A549 treated with DMSO at 1 μM for 4 hours (cell line): ENCODE measurements at places on chromosomes 12 and 14. TPM values are rescaled to one million over a fixed set of nuclear protein-coding genes. Genes with fewer than 3 reads are reported as not detected.

The FGF6 gene
- total RNA-seq, result not detected in 5 replicates

The RAB15 gene
- 17.1 to 20.0 TPM (median 18.4 TPM) in 5 replicates for total RNA-seq

The SDR9C7 gene
- not detected in 5 replicates for total RNA-seq

The PRICKLE1 gene
- total RNA-seq, result 0.81 to 1.2 TPM (median 0.86 TPM) in 5 replicates

The CLEC4E gene
- total RNA-seq, result 0.37 to 0.74 TPM (median 0.41 TPM) in 5 replicates

The RHEBL1 gene
- 3.9 to 6.4 TPM (median 5.7 TPM) in 5 replicates for total RNA-seq

The CCDC175 gene
- total RNA-seq, result not detected in 5 replicates

The OTX2 gene
- total RNA-seq, result not detected in 5 replicates

The PLA2G1B gene
- not detected in 5 replicates for total RNA-seq

The SYT1 gene
- 5.2 to 8.8 TPM (median 6.9 TPM) in 5 replicates for total RNA-seq

The PAPOLA gene
- total RNA-seq, result 84.4 to 107 TPM (median 101 TPM) in 5 replicates

The SCNN1A gene
- total RNA-seq, result 3.9 to 5.3 TPM (median 4.0 TPM) in 5 replicates

The C14orf132 gene
- total RNA-seq, result 4.0 to 6.2 TPM (median 5.2 TPM) in 5 replicates

The ACSS3 gene
- 0.03 to 0.07 TPM in 2 of 5 replicates, not detected in the others for total RNA-seq

The SLC5A8 gene
- total RNA-seq, result not detected in 5 replicates

The GPR162 gene
- total RNA-seq, result 0.39 to 0.93 TPM (median 0.47 TPM) in 5 replicates

The CLEC6A gene
- not detected in 5 replicates for total RNA-seq

The P3H3 gene
- total RNA-seq, result 24.8 to 31.7 TPM (median 26.6 TPM) in 5 replicates

The PZP gene
- total RNA-seq, result not detected in 5 replicates

The FAM90A1 gene
- total RNA-seq, result 0.03 to 0.14 TPM (median 0.12 TPM) in 5 replicates

The PABPN1 gene
- total RNA-seq, result 140 to 168 TPM (median 158 TPM) in 5 replicates

The DNAH10 gene
- total RNA-seq, result 0.11 to 0.42 TPM (median 0.29 TPM) in 5 replicates

The MYH7 gene
- not detected in 5 replicates for total RNA-seq

The SMCO2 gene
- 0.17 to 0.44 TPM (median 0.36 TPM) in 3 of 5 replicates, not detected in the others for total RNA-seq

The COL2A1 gene
- total RNA-seq, result 0.02 to 0.18 TPM (median 0.08 TPM) in 5 replicates

The KRT75 gene
- 0.12 to 0.26 TPM (median 0.18 TPM) in 5 replicates for total RNA-seq

The SLC25A21 gene
- 0.39 to 1.5 TPM (median 0.94 TPM) in 5 replicates for total RNA-seq

The KRT82 gene
- not detected in 5 replicates for total RNA-seq
